HFFc6 (cell line): ENCODE measurements at places on chromosomes 6 and 20.
A peak's percentile ranks its signal among the peaks of the same experiment; 100 is the strongest.

DNA sequence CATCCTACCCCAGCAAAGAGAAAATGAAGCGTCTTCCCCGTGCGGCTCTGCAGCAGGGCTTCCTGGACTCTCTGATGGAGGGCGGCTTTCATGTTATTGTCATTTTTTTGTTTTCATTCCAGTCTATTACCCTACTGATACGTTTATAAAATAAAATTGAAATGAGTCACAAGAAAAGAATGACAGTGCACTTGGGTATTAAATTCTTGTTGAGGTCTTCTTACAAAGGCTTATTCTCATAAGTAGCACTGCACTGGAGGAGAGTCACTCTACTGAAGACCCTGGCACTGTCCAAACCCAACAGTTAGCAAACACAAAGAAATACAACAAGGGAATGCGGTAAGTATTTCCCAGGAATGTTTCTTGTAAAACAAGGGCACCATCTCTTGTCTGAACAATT lies 379.3 kb downstream of the MAFB start:
- no peak for DNase-seq

DNA sequence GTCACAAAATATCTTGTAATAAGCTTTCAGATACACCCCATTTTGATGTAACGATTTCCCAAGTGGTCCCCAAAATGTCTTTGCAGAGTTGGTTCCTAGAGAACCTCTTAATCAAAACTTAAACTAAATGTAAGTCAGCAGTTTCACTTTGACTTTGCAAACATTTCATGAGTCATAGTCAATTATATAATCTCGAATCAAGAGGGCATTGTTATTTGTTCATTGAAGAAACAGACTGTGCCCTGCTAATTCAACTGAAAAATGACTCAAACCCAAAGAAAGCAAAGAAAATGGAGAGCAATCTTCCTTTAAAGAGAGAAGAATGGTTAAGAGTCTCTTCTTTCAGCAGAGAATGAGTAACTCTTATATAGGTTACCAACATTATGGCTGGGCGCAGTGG lies 58.3 kb downstream of the IPCEF1 start:
- peak; percentile 26 for DNase-seq

GRCh38 chr6:111852725-111853124 lies 20.5 kb downstream of the FYN start:
- peak; percentile 63 for DNase-seq

- no peak for DNase-seq
Measured at GRCh38 chr6:136992113-136992512, 52.7 kb downstream of the IL20RA start.

- no peak for DNase-seq
Measured at GRCh38 chr6:127118298-127119101, at the start of gene RSPO3. Gene RSPO3 (plus strand): TSS chr6:127118671. CDS start chr6:127119193, 522 bp downstream.

- peak; percentile 46 for DNase-seq
Measured at GRCh38 chr20:1934156-1934555, 38.9 kb downstream of the SIRPA start.

DNA sequence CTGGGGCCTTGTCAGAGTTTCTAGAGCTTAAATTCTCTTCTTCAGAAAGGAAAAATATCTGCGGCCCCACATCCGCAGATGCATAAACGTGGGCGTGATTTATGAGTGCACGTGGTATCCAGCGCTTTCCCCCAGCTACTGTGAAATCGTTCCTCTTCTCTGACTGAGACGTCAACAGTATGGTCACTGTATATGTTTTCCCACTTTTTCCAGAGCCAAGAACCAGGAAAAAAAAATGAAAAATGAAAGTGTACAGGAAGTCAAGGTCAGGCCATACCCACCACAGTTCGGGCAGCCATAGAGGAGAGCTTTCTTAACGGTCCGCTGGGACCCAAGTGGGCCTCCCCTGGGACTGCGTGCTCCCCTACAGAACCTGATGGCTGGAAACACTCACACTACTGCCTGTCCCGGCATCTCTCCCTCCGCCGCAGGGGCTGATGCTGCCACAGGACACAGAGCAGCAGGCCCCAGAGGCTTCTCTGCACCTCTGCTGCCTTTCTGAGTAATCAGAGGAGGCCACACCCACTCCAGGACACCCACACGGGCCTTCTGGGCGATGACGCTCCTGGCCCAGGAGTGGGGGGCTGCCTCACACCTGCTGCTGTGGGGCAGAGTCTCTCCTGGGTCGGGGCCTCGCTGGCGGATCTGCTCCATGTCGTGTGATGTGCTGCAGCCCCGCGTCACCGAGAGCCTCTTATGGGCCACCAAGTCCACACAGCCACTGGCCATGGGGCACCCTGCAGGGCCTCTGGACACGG lies 16.4 kb upstream of the STX16 start:
- no peak for DNase-seq

GRCh38 chr20:34615477-34615876 lies 57.0 kb downstream of the MAP1LC3A start:
- DNase-seq: no peak

GRCh38 chr20:61629602-61630390 lies 377.7 kb downstream of the CDH4 start:
- DNase-seq: no peak

DNA sequence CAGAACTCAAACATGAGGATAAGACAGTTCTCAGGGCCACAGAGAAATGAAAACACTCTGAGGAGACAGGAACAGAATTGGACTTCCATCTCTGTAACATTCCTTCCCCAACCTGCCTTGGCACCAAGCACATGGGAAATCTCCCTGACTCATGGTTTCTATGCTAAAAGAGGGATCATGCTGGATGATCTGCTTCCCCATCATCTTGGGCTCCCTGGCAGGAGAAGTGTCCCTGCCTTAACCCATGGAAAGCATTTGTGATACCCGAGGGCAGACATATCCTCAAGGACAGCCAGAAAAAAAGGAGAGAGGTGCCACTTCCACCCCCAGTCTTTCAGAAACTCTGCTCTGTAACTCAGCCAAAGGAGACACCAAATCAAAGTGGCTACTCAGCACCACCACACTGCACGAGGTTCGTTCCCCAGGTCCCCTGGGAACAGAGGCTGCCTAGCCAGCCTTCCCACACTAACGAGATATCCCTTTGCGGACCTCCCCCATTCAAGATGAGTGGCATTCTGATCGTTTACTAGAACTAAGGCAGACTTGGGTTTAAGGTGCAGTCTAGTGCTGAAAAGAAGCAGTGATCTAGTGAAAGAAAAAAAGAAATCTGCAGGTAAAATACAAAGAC lies 34.8 kb downstream of the BLOC1S5 start:
- DNase-seq: no peak

GRCh38 chr6:158795516-158795915 lies 23.7 kb downstream of the EZR start:
- DNase-seq: no peak

DNA sequence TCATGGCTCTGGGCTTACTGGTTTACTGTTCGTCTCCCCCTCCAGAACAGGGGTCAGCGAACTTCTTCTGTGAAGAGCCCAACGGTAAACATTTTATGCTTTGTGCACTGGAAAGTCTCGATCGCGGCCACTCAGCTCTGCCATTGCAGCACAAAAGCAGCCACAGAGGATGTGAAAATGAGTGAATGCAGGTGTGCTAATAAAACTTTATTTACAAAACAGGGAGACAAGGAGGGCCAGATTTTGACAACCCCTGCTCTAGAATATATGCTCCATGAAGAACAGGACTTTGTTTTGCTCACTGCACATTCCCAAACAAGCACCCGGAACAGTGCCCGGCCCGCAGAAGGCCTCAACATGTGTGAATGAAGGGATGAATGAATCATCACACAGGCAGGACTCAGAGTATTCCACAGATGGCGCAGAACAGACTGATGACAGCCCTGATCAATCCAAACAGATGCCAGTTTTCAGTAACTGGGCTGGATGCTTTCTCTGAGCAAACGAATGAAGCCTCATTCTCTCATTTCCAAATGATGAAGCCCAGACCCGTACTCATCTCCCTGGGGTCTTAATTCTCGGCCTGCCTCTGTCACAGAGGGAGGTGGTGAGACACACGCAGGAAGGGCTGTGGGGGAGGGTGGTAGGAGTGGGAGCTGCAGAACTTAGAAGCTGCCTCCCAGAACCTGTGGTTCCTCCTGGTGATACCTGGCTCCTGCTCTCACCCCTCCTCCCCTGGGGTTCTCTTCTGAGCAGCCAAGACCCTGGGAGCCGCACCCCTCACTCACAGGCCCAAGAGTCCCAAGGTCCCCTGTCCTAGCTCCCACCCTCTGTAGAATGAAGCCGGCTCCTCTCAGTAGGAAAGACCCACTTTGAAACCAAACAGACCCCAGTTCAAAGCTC lies 196.4 kb downstream of the PREX1 start:
- DNase-seq: peak; percentile 10

DNA sequence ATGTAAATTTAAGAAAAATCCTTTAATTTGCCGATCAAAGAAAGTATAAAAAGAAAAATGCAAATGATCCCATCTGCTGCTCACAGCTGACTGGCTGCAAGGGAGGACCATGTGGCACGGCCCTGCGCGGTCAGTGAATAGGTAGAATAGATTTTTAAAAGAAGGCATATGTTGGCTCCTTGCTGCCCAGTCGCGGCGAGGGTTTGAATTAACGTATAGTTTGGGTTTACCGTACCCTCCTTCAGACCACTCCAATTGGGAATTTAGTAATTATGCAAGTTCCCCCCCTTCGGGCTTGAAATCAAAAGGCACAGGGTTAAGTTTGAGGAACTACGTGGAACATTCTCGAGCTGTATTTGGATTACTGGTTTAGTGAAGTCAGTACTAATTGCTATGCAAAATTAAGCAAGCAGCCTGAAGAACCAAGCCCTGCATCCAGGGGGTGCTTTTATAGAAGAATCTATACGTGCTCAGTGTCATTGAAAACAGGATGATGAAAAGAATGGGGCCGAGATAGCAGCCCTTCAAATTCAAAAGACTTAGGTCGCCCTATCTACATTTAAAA lies 1.1 kb upstream of the BEND3 start:
- DNase-seq: no peak

GRCh38 chr6:56749632-56750151 lies 107.0 kb upstream of the DST start:
- DNase-seq: peak; percentile 91

DNA sequence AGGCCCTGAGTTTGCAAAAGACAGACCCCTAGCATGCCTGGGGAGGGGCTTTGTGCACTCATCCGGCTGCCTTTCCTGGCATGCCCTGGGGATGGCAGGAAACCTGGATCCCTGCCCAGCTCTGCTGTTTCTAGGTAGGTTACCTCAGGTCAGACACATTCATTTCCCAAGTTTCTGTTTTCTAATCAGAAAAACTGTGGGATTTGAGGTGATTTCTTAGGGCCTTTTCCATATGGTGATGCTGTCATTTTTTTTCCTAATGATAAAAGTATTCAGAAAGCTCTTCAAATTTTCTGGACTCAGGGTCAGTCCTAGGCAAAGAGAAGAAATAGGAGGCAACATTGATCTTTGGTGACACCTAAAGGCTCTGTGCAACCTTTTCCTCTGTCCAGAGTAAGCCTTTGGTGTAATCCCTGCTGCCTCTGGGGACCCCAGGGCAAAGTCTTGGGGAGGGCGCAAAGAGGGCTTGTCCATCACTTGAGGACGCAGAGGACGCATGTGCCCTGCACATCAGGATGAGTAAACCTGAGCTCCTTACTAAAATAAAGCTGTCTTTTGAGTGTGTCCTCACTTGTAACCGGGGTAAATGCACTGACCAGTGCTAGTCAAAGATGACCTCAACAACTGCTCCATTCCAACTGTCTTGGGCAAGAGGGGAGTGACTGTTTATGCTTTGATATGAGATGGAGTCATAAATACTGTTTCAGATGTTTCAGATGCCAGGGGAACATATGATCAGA lies 13.5 kb upstream of the TRAM2 start:
- peak; percentile 62 for DNase-seq

DNA sequence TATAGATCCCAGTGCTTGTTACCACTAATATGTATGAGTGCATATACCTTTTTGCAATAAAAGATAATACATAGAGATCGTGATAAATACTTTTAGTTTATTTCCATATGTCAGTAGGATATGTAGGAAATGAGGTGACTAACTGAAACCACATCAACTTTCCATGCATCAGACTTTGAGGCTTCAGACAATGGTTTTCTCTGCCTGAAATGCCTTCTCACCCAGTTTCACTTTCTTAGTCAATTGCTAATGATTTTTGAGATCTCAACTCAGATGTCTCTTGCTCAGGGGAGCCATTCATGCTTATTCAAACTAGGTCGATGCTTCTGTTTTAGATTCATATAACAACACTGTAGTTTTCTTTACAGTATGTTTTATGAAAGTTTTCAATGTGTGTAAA lies 626.6 kb upstream of the ADGRB3 start:
- DNase-seq: no peak

DNA sequence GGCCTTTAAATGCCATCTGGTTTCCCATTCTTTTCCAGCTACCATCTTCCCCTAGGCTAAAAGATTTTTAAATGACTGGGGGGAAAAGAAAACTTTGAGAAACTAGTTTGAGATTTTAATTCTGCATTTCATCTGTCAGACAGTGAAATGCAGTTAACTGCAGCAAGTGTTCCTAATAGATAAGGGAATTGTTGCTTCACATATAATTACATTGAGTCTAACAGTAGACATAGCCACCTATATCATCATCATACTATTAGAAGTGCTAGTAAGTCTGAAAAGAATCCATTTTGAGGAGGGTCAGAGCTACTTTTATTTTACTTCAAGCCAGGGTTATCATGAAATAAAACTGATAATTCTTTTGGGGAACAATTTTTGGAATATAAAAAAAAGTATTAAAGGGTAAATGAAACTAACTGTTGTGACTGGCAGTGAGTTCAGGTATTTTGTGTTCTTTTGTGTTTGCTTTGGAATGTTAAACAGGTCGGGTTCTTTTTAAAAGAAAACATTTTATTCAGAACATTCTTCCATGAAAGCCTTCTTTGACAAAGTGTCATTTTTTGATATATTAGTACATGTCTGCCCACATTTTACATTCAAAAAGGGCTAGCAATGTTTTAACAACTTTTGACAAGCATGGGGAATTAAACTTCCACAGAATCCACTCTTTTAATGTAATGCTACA lies 170.1 kb downstream of the HS3ST5 start:
- DNase-seq: no peak

- DNase-seq: peak; percentile 69
Measured at GRCh38 chr6:10276106-10276505, 138.8 kb downstream of the TFAP2A start.

DNA sequence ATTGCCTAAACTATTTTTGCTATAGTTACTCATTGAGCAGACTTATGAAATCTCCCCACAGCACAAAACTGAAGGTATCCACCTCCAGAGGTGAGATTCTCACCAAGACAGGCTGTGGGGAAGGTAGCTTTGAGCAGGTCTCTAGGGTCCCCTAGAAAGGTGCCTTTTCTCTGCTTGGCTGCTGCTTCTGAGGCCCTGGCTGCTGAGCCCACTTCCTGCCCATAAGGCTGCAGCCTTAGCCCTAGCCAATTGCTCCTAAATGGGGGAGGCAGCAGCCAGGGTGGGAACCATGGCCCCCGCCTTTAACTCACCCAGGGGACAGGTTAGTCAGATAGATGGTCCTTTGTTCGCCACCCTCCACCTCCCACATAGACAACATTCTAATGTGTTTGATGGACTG lies 3.6 kb downstream of the NT5E start:
- no peak for DNase-seq

DNA sequence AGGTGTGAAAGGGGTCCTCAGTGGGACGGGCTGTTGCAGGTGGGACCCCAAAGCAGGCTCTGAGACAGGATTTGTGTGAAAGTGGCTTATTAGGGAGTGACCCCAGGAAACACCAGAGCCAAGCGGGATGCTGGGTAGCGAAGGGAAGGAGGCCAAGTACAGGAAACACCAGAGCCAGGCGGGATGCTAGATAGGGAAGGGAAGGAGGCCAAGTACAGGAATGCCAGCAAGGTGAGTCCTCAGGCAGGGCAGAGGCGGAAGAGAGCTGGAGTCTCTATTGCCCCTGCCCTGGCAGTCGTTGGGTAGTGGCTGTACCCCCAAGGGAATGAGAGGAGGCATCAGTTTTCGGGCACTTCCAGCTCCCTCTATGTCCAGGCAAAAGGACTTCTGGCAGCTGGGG lies 30.5 kb upstream of the TGM2 start:
- DNase-seq: no peak

GRCh38 chr6:12178521-12178920 lies 111.6 kb upstream of the EDN1 start:
- no peak for DNase-seq
